ENCODE measurements at places on chromosomes 2 and 18.

GRCh38 chr2:210445732-210446131, 30.8 kb downstream of the LANCL1 start:
- DNase-seq, result no peak

GRCh38 chr2:78865667-78866066, 159.8 kb upstream of the REG3G start:
- no peak for DNase-seq

DNA sequence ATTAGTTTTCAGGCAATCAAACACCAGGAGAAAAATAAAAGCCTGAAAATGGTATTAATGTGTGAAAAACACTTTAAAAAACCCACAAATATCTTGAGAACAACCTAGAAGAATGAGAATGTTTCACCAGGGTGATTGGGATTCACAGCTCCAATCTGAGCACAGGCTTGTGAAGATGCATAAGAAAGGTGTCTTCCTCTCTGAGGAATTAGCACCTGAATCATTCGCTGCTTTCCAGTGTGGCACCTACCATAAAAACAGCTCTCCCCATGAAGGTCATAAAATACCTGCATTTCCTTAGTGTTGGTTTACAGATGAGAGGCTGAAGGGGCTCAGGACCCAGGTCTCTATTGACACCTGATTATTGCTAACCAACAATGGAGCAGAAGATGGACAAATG, 499.7 kb upstream of the KLHL29 start:
- DNase-seq, result no peak

DNA sequence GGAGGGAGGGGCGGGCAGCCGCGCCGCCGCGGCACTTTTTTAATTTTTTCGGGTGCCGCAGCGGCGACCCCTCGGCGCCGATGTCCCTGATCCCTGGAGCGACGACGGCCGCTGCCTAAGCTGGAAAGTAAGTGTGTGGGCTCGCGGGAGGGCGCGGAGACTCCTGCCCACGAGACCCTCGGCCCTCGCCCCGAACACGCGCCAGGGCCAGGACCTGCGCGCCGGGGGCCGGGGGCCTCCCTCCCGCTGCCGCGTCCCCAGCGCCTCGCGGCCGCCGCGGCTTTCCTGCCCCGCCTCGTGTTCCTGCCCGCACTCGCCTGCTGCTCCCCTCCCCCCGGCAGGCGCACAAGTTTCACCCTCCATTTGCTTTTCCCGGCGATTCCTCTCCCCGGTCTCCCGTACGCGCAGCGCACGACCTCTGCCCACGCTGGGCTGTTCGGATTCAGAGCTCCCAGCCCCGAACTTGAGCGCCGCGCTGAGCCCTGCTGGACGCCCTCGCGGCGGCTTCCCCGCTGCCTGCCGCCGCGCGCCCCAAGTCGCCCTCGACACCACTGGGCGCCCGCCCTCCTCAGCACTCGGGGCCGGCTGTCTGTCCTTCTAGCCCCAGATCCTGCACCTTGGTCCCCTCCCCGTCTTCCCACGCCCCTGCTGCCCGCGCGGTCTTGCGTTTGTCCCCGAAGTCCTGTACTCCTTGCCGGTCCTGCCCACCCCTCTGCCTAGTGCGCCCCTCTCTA, 507 bp downstream of the PKP4 start:
- peak; percentile 9 for DNase-seq

Measured in activated T-helper 1 cell treated with anti-CD3 and anti-CD28 coated beads, Interleukin-2, amount 50 U/mL, for 16 hours (primary cell).